ENCODE measurements at places on chromosomes 12 and 14.

GRCh38 chr12:5165296-5165970, 121.8 kb downstream of the KCNA5 start:
- DNase-seq, result no peak

GRCh38 chr14:24315243-24315806, 4.0 kb downstream of the LTB4R start:
- DNase-seq, result no peak

GRCh38 chr12:75455839-75456238, 24.7 kb upstream of the GLIPR1 start:
- no peak for DNase-seq

DNA sequence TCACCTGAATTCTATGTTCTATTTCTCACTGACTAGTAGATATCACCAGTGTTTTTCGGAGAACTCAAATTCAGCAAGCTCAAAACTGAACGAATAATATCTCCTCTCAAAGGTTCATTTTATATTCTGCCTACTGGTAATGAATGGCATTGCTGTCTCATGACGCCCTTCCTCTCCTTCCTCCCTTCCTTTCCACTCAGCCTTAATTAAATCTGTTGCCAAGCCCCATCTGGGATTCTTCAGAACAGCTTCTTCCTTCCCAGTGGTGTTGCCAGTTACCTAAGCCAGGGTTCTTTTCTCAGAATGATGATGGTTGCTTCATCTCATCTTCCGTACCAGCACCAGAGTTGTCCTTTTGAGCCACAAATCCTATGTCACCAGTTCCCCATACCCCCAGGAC, 143.2 kb downstream of the SYNE2 start:
- DNase-seq, result no peak

GRCh38 chr14:23573384-23574015, 5.1 kb downstream of the JPH4 start:
- DNase-seq, result no peak

GRCh38 chr14:91317381-91318308, 73.1 kb upstream of the GPR68 start:
- DNase-seq, result peak; percentile 80

DNA sequence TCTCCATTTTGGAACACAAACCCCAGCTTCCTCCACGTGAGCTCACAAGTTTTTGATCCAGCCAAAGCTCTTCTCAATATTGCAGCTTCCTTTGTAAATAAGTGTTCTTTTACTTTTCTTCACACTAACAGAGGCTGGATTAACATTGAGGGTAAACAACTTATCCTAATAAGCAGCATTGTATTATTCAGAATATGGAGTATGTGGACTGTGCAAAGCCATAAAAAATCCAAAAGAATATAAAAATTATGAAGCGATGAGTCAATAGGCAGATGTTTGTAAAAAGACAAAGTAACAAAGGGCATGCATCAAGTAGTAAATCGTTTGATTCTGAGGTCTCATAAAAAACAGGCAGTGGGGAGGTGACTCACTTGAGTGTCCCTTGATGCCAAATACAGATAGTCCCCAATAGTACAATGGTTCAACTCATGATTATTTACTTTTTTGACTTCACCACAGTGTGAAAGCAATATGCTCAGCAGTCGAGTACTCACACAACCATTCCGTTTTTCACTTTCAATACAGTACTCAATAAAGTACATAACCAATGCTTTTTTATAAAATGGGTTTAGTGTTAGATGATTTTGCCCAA, 23.1 kb upstream of the KCNK10 start:
- no peak for DNase-seq

DNA sequence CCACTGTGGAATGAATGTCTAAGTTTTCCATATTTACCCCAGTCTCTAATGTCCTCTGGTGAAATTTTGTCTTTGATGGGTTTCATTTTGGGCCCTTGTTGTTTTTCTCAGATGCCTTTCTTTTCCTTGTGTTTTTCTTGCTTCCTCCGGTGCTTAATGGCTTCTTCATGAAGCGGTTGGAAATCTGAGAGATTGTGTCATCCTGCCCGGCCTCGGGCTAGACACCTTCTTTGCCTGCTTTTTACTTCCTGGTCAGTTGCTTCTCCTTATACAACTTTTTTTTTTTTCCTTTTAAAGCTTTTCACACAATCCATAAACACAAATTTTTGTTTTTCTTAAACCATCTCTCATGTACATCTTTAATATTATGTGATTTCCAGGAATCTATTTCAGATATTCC, 7.1 kb downstream of the ETV6 start:
- no peak for DNase-seq

GRCh38 chr14:102993523-102993922, 63.8 kb downstream of the CDC42BPB start:
- DNase-seq, result no peak

DNA sequence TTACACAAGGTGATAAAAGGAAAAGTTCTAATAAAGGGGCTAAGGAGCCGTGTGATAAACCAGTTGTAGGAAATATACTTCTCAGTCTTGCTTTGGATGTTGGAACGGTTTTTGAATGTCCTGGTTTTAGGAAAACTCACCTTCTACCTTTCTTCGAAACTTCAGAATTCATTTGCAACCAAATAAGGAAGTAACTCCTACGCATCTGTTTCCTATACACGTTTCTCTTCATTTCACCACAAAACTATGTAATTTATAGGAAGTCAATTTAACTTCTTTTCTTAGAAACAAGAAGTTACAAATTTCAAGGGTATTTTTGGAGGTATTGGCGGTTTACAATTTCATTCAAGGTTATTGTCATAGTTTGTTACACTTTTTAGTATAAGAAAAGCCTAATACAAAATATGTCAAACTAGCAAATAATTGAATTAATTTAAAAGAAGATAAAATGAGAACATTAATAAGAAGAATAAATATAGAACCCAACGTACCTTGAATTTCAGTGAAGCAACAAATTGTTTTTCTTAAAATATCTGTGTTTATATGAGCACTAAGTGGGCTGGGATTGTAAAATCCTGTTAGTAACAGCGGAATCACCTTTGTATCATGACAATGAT, 33.2 kb upstream of the CD69 start:
- DNase-seq, result peak; percentile 40

DNA sequence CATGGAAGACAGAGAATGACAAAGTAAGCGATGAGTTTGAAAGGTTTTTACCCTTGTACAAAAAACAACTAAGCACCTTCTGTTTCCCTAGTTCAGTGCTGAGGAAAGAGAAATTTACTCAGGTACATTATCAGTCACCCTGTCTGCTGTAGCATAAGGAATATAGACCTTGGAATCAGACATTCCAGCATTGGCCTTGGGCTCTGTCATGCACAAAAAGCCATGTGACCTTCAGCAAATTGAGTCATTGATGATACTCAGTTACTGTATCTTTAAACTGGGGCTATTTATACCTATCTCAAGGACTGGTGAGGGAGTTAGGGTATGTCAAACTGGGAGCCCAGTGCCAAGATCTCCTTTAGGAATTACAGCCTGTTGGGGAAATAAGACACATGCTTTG, 19.3 kb upstream of the TCL1A start:
- DNase-seq, result no peak

- no peak for DNase-seq
These were observed 5.3 kb downstream of the MYH7 start for GRCh38 chr14:23430016-23430722.

GRCh38 chr12:61311413-61311812, 948.8 kb upstream of the USP15 start:
- DNase-seq, result no peak

DNA sequence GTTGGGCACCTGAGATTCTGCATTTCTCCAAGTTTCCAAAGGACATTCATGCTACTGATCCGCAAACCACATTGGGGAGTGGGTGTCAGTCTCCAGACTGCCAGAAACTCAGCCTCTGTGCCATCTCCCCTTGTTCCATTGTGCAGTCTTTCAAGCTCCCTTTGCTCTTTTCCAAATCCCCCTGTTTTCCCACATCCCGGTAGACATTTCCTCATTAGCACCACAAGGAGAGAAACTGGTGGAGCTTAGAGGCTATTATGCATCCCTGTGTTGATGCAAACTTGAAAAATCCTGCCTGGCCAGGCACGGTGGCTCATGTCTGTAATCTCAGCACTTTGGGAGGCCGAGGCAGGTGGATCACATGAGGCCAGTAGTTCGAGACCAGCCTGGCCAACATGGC, 10.7 kb downstream of the CCDC63 start:
- DNase-seq, result no peak

- no peak for DNase-seq
These were observed 59.1 kb upstream of the HECTD1 start for GRCh38 chr14:31266437-31267331.

DNA sequence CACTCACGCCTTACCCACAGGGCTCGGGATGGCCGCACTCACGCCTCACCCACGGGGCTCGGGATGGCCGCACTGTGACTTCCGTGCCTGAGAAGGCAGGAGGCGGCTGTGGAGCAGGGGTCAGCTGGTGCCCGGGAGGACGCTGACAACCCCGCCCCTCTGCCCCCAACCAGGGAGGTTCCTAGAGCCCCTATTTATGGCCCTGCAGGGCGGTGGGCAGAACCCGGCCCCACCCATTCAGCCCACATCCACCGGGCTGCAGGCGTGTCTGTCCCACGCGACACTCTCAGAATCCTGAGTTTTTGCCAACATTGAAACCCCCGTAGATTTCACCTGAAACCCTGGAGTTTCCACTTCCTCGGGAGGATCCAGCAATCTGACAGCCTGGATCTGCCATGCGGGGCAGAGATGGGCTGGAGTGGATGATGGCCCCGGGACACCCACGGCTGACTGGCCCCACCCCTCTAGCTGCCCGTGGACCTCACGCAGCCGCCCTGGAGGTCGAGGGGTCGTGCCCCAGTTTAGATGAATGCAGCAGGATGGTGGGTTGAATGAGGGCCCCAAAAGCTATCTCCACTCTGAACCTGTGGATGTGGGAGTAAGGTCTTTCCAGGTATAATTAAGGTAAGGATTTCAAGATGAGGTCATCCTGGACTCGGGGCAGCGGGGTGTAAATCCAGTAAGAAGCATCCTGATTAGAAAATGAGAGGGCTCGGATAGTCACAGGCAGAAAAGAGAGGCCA, 20.4 kb downstream of the GALNT9 start:
- no peak for DNase-seq

DNA sequence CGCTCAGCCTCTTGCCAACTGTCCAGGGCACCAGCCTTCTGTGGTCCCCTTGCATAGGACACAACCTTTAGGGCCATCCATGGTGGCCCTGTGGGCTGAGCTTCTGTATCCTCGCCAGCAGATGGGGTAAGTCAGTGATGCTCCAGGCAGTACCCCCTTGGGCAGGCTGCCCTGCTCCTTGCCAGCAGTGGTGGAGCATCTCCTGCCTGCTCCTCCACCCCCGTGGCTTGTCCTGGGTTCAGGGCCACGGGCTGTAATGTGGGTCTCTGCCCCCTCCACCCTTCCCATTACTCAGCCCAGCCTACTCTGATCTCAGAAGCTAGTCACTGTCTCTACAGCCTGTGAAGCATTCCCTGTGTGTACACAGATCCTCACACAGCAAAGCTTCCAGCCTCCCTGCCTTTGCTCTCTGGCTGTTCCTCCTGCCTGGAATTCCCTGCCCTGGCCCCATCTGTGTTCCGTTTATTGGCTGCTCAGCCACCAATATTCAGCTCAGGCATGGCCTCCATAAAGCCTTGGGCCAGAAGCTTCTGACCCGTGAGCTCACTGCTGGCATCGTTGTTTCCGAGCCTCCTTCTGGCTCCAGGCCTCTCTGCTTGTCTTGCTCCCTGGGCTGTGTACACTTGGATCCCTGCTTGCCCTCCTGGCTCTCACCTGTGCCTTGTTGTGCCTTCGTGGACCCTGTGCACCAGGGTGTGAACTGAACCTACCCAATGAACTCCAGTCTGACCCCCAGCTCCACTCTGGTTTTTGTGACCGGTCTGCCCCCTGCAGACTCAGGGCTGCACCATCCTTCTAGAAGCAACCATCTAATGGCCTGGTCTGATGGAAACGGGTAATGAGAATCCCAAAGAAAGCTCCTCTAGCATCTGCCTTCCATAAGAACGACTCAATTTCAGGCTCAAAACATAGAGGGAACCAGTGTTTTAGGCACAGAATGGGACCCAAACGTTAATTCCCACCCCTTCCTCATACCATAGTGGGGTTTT, 177.0 kb upstream of the PRMT8 start:
- DNase-seq, result peak; percentile 35
